Activated gamma-delta T cell treated with anti-CD3 and anti-CD28 coated beads, Interleukin-2, amount 50 U/mL, for 16 hours (primary cell): ENCODE measurements at places on chromosomes 5 and 9.

DNA sequence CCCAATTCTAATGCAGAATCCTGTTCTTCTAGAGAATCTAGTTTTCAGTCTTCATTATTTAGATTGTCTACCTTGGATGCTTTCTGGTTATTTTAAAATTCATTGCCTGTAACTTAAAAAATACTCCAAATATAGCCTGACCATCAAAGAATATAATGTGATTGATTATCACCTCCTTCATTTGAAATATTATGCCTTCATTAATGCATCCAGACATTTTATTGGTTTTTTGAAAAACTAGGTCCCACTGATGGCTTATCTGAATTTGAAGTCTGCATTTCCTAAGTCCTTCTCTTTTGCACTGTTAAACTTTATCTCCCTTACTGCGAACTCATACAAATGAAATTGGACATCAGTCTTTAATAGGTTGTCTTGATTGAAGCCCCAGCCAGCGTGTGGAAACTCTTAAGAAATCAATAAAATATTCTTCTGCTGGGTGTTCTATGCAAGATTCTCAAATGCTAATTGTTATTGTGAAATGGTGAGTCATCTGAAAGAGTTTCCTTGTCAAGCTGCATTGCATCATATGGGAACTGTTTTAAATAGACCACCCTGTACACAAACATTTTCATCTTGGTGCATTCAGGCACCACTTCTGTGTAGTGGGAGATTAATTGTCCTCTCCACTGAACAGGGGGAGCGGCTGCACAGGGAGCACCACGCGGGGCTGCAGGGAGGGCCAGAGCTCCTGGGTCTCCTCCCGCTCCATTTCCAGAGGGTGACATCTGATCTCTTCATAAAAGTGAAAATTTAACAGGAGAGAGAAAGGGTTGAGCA, 92.3 kb upstream of the FANCC start:
- DNase-seq = no peak

DNA sequence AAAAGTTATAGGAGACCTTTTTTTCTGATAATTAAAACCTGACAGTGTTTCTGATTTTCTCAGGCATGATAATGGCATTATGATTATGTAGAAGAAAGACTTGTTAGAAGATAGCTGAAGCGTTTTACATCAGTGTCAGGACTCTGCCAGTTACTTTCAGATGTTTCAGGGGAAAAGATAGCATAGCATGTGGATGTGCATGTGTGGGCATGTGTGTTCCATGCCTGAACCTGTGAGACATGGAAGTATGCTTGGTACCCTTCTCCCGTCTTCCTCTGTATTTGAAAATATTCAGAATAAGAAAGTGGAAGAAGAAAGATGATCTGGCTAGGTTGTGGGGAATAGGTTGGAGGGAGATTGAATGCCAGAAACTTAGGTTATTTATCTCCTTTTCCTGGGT, 113.1 kb upstream of the PCAT7 start:
- DNase-seq = no peak

- no peak for DNase-seq
These were observed 28.7 kb downstream of the DMRT3 start for GRCh38 chr9:1005043-1005667.

DNA sequence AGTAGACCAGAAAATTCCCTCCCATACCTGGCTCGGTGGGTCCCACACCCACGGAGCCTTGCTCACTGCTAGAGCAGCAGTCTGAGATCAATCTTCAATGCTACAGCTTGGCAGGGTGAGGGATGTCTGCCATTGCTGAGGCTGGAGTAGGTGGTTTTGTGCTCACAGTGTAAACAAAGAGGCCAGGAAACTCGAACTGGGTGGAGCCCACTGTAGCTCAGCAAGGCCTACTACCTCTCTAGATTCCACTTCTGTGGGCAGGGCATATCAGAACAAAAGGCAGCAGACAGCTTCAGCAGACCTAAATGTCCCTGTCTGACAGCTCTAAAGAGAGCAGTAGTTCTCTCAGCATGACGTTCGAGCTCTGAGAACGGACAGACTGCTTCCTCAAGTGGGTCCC, 5.6 kb upstream of the GZMA start:
- no peak for DNase-seq

DNA sequence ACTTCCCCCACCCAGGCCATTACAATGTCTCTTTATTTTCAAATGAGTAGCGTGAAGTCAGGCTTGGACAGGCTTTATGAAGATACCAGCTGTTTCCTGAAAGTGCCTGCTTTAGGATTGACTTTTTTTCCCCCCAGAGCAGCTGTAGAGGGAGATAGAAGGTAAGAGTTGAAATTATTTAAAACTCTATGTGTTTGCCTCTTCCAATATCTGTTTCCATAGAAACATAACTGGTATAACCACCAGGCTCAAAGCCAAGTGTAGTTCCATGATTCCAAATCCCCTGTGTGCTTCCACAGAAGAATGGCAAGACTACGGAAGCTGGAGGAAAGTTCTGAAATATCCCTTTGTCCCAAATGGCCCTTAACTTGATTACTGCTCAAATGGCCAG, 87.4 kb upstream of the TBC1D2 start:
- DNase-seq = no peak

DNA sequence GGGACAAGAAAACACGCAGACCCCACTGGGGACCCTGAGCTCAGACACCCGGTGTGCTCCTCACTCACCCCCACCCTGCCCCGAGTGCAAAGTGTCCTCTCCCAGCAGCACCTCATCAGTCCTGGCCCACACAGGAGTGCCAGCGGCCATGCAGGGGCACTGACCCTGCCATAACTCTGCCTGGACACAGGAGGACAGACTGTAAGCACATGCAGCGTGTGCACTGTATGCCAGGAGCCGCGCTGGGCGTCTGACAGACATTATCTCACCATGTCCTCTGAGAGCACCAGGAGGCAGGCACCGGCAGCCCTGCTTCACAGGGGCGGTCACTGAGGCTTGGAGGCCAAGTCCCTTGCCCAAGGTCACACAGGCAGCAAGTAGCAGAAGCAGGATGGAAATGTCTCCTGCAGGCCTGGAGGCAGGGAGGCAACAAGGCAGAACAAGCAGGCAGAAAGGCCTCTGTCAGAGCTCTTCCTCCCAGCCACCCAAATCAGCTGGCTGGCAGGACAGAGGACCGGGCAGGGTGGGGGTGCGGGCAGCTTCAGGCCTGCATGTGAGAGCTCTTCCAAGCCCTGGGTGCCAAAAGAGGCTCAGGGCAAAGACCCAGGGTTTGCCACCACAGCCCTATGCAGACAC, 8.4 kb downstream of the EEIG1 start:
- DNase-seq = no peak

- no peak for DNase-seq
These were observed 60.1 kb upstream of the HSPA9 start for GRCh38 chr5:138635265-138635664.

DNA sequence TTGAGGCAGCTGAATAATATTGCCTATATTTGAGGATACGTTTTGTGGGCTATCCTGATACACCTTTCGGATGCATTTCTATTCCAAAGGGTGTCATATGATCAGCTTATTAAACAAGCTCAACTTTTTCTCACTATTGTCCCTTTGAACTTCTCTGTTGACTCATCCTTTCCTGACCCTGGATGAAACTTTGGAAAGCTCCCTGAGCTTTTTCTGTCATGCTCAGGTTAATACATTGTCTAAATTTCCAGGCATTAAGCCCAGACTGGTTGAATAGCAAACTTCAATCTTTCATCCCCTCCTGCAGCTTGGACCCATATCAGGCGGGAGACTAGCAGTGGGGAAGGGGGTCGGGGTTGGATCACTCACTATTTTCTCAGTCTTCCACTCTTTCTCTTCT, 104.9 kb upstream of the PTPN3 start:
- no peak for DNase-seq

GRCh38 chr9:133728856-133729616, 9.1 kb downstream of the SARDH start:
- DNase-seq = no peak
